ENCODE measurements at places on chromosomes 3 and 15.

GRCh38 chr3:113741620-113742019, 4.4 kb downstream of the NAA50 start:
- DNase-seq: no peak

- DNase-seq: no peak
Observed at GRCh38 chr15:96887730-96888129, 557.2 kb downstream of the NR2F2 start.

DNA sequence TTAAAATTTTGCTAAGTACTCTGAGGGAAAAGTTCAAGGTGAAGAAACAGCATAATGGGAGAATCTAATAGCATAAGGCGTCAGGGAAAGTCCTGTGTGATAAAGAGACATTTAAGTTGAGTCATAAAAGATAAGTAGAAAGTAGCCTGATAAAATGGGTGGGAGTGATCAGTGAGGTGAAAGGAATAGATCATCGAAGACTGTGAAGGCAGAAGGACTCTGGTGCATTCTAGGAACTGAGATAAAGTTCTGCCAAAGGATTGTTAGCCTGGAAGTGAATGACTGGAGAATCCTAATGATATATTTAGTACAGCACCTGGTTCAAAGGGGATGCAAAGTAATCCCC, 149.9 kb downstream of the CFAP20DC start:
- no peak for DNase-seq

- no peak for DNase-seq
Observed at GRCh38 chr3:72673011-72673771, 175.1 kb downstream of the SHQ1 start.

DNA sequence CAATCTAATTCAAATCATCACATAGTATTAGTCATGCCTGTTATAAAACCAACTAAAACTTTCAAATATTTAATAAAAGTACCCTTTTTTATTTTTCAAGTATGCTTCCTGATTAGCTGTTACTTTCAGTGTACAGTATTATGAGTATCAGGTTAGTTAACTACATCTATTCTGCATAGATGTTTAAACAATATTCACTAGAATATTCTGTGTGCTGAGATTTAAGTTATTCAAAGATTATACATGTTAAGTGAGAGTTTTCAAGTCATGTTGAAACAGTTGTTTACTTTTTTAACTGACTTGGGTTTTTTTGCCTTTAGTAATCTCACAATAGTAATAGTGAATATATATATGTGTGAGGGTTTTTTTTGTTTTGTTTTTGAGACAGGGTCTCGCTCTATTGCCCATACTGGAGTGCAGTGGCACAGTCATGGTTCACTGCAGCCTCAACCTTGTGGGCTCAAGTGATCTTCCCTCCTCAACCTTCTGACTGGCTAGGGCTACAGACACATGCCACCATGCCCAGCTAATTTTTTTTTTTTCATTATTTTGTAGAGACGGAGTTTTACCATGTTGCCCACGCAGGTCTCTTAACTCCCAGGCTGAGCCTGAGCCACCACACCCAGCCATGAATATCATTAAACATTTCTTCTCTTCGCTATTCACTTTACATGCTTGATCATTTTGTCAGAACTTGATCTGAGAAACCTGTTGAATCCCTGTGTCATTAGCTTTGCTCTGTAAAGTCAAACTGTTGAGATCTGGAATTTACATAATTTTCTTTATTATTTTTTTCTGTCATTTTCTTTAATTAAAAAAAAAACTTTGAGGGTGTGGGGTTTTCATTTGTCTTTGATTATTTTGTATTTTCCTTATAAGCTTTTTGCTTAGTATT, 286.2 kb upstream of the UBE2E1 start:
- DNase-seq: no peak

GRCh38 chr3:141454906-141455602, 31.8 kb upstream of the RASA2 start:
- DNase-seq: peak; percentile 83

- no peak for DNase-seq
Observed at GRCh38 chr3:36172699-36173098, 207.6 kb upstream of the STAC start.

DNA sequence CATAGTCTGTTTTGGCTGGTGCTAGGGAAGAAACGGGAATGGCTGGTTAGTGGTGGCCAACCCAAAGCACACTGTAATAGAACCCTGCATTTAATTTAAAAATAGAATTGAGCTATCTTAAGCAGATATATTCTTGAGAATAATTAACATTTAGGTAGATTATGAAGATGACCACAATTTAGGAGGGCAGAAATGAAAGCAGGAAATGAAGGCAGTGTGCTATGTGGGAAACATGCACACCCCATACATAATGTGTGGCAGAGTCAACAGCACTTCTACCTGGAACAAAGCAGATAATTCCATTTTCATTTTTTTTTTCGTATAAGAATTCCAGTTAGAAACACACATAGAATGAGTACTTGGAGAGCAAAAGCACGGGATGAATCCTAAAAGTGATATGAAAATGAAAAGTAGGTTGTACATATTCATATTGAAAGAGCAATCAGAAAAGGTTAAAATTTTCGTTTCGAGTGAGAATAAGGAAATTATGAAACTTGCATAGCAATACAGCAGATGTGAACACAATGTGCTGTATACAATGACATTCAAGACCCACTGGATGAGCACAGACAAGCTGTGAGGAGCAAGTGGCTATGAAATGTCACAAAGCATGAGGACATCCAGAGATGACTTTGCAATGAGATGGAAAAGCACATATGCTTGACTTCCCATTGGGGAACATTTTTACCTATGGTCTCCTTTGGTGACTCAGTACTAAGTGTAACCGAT, 102.6 kb downstream of the TFG start:
- no peak for DNase-seq

DNA sequence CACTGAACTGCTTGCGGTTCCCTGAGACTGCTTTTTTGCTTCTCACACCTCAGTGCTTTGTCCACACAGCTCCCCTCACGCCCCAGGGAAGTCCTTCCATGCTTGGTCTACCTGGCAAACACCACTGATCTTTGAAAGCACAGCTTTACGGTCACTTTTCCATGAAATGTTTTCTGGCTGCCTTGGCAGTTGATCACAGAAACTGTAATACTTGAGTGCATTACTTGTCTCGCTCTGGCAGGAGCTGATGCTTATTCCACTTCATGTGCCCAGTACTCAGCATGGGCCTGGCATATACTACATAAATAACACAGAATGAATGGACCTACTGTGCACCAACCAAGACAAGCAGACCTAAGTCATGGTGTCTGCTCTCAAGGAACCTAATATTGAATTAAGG, 121.1 kb downstream of the MEX3B start:
- DNase-seq: no peak

GRCh38 chr3:46845397-46845859, 17.8 kb downstream of the MYL3 start:
- peak; percentile 92 for DNase-seq

GRCh38 chr15:55816017-55816416, 73.1 kb upstream of the PRTG start:
- peak; percentile 34 for DNase-seq

DNA sequence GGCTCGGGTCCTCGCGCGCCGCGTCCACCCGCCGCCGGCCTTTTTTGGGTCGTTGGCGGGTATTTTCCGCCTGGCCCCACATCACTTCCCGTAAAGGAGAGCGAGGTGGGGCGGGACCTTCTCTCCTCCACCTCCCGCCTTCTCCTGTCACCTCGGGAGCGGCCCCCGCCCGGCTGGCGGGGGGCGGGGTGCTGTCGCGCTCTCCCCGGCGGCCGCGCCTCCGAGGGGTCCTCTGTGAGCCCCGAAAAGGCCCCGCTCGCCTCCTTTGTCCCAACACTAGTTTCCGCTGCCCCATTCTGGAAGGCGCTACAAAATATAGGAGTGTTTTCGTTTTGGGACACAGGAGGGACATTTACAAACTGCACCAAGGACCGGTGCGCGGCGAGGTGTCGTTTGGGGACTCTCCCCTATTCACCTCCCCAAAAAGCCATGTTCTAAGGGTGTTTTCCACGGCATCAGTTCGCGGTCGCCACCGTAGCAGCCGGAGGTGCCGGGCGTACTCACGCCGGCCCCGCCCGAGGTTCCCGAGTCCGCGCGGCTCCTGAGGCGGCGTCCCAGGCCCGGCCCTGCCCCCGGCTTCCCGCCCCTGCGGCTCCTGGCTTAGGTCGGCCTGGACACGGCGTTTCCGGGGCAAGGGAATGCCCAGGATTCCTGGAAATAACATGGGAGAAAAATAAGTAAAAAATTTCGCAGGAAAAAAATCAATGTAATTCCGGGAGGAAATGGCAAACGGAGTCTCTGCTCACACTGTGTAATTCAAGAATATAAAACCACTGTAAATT, at the start of gene RAB27A:
Gene RAB27A, minus strand, starts transcription at position 68 of the 782 bp plus-strand sequence. CDS start 54,879 bp downstream, outside the sequence.
- peak; percentile 84 for DNase-seq

- DNase-seq: no peak
Observed at GRCh38 chr3:127473244-127474024, 117.1 kb downstream of the TPRA1 start.

- DNase-seq: no peak
Observed at GRCh38 chr3:64450396-64450956, 225.2 kb upstream of the PRICKLE2 start.

GRCh38 chr3:58336135-58336882, 3.6 kb downstream of the PXK start:
- DNase-seq: peak; percentile 80

DNA sequence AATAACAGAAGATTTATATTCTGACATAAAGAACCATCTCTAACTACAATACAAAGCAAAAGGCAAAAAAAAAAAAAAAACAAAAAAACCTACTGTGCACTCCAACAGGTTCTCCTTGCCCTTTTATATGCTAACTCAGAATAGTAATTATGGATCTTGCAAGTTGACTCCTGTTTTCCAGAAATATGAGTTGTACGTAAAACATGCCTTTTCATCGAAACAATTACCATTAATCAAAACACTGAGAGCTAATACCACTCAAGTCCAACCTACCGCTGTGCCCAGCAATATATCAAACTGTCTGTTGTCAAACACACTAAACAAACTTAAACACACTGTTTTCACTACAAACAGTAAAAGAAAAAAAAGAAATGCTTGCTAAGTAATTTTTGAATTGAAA, 389.8 kb downstream of the TBC1D5 start:
- no peak for DNase-seq

DNA sequence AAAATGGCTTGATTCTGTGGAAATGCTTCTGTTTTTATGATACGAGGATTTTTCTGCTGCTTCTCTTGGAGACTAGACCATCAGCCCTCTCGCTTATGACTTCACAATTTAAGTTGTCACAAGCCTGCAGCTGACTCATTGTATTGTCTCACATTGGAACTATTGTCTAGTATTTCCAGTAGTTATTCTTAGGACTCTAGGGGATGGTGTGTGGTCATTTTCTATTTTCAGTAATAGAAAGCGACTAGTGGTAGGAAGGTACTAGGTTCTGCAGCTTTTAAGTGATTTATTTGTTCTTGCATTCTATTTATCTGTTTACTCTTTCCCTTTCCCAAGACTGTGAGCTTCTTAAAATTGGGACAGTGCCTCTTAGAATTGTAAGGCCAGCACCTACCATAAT, 66.3 kb upstream of the CRTC3 start:
- peak; percentile 85 for DNase-seq

- no peak for DNase-seq
Observed at GRCh38 chr3:108471426-108471825, 39.0 kb downstream of the MYH15 start.

DNA sequence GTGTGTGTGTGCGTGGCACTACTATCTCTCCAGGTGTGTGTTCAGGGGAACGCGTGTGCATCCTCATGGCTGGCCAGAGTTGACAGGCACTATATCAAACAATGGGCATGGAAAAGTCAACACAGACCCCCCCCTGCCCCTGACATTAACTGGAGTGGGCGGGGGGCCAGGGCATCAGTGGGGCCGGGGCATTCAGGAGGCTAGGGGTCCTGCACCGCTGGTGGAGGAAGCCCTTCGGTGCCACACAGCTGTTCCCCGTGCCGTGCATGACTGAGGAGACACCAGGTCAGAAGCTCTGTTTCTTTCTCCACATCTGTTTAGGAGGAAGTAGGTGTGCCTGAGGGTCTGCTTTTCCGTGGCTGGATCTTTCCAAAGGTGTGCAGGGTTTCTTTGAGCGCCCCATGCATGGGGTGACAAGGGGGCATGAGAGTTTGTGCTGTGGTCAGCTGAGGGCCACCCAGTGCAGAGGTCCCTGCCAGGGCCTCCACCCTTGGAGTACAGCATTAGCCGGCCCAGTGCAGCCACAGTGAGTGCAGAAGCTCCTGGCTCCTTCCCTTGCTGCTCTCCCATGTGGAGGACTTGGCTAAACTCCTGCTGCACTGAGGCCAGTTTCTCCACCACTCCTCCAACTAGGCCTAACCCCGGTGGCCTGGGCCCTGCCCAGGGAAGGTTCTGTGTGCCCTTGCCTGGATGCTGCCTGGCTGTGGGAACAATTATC, 7.5 kb downstream of the C3orf22 start:
- DNase-seq: no peak

DNA sequence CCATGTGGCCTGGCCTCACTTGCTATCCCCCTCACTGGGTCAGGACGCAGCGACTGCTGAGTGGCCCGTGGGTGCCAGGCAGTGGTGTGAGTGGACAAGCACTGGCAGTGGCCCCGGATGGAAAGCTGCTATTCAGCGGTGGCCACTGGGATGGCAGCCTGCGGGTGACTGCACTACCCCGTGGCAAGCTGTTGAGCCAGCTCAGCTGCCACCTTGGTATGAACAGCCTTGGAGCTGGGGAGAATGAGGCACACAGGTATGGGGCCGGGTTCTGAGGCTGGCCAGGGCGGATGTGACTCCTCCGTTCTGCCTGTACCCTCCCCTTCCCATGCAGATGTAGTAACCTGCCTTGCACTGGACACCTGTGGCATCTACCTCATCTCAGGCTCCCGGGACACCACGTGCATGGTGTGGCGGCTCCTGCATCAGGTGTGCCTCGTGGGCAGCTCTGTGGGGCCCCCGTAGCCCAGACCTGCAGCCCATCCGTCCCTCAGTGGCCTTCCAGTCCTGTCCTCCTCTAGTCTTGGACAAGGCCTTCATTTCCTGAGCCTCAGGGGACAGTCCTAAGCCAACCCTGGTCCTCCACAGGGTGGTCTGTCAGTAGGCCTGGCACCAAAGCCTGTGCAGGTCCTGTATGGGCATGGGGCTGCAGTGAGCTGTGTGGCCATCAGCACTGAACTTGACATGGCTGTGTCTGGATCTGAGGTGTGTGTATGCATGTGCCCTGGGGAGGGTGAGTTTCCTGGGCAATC, 28.2 kb downstream of the NBEAL2 start:
- DNase-seq: no peak

GRCh38 chr3:82130046-82130445, 368.6 kb upstream of the GBE1 start:
- no peak for DNase-seq

- DNase-seq: no peak
Observed at GRCh38 chr3:71311661-71312046, 271.9 kb downstream of the FOXP1 start.

- peak; percentile 58 for DNase-seq
Observed at GRCh38 chr3:15983232-15983631, 185.5 kb upstream of the ANKRD28 start.

- no peak for DNase-seq
Observed at GRCh38 chr15:66957431-66957720, 108.0 kb upstream of the SMAD3 start.

DNA sequence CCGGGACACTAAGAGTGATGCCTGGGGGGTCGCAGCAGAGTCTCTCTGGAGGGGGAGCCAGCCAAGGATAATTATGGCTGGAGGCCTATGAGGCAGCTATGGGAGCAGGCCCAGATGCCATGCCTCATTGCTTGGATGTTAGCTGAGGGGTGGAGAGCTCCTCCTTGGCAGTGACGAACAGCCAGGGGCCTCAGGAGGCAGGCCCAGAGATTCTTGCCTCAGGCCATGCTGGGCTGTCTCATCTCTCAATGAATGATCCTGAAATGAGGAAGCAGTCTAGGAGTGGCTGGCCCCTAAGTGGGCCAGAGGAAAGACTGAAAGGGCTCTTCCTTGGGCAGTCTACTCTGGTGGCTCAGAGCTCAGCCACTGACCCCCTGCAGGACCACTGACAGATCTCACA, 21.3 kb downstream of the KIF9 start:
- no peak for DNase-seq

Data from astrocyte of the spinal cord (primary cell).